ENCODE measurements at places on chromosomes 5 and 9.

DNA sequence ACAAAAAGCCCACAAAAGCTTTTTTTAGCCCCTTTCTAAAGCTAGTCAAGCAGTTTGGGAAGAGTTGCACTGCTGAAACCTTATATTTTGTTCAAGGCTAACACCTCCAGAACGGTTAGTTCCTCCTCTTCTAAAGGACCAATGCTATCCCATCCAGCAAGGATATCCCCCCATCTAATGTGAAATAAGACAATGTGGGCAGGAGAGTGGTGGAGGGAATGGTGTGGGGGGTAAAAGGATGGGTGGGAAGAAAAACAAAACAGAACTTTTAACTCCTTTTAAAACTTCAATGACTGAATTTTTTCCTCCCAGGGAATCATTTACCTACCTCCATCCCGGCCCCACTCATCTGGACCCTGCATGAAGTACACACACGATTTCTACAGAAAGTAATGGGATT is 21.2 kb downstream of the PTCH1 start:
- no peak for DNase-seq

GRCh38 chr9:137441289-137441934 is at the start of gene ENTPD8:
ENTPD8 (minus strand) TSS chr9:137441357; CDS start chr9:137438285, 3,072 bp downstream.
- peak; percentile 41 for DNase-seq

GRCh38 chr9:133718563-133719315 is 19.4 kb downstream of the SARDH start:
- peak; percentile 23 for DNase-seq

DNA sequence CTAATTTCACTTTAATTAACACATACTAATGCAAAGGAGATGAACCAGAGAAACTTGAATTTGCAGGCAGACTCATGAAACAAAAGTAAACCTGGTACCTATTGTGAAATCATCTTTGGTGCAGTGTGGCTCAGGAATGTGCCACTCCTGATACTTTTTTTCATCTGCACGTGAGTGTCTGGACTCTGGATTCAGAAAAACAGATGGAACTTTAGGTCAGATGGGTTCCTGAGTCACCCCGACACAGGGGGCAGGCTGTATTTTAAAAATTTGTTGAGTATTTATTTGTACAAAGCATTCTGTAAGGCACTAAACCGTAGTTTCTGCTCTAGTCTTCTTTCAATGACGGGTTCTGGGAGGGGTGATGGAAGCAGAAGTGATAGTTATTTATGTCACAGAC is 52.2 kb upstream of the TUT7 start:
- no peak for DNase-seq

GRCh38 chr9:4417578-4418325 is 72.5 kb upstream of the SLC1A1 start:
- DNase-seq, result no peak

DNA sequence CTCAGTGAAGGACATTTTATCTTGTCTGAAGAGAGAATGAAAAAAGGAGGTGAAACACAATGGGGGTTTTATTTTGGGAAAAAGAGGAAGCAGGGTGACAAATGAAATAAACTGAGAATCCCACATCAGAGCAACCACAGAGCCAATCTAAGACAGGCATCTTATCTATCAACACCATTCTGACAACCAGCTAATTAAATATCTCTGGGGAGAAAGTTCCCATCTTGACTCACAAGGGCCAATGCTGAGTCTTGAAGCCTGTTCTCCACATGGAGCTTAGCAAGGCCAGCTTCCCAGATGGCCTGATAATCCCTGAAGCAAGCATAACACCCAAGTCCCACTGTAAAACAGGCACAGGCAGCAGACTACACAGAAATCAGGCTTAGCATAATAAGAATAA is 30.4 kb downstream of the DPYSL3 start:
- no peak for DNase-seq

DNA sequence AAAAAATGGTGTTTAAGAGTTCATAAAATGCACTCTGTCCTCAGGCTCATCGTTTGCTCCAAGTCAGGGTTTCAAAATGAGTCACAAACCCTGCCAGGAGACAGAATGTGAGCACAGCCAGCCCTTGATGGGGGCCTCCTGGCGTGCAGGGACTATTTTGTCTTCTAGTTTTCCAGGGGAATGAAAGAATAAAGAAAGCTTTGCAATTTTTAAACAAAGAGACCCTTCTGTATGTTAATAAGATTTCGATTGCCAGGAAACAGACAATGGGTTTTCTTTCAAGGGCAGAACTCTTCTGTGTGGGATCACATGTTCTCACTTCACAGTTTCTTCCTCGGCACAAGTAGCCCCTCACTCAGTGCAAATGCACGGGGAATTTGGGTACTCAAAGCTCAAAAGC is 121.4 kb upstream of the C6 start:
- peak; percentile 59 for DNase-seq

DNA sequence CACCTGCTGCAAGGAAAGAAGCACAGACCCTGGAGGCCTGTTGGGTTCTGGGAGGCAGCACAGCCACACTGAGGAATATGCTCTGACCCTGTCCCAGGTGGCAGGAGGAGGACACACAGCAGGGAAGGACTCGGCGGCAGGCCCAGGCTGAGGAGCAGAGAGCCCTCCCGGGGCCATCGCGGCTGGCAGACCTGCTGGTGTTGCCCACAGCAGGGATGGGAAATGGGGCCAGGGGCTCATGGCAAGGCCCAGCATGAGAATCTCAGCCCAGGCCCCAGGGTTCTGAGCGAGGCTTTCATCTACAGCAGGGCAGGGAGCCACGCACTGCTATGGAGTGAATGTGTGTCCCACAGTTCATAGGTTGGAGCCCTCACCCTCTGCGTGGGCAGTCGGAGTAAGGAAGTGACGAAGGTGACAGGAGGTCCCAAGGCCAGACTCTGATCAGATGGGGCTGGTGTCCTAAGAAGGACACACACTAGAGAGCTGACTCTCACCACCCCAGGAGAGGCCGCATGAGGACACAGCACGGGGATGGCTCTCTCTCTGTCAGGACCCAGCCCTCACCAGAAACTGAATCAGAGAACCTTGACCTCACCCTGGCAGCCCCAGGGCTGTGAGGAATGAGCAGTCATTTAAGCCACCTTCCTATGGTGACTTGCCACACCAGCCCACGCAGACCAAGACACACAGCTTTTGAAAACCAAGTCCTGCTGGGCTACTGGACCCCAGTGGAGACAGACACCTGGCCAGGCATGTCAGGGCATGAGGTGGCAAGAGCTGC is 10.3 kb upstream of the GPSM1 start:
- peak; percentile 20 for DNase-seq

- DNase-seq, result peak; percentile 92
Observed at GRCh38 chr9:134403682-134404301, 77.5 kb downstream of the RXRA start.

DNA sequence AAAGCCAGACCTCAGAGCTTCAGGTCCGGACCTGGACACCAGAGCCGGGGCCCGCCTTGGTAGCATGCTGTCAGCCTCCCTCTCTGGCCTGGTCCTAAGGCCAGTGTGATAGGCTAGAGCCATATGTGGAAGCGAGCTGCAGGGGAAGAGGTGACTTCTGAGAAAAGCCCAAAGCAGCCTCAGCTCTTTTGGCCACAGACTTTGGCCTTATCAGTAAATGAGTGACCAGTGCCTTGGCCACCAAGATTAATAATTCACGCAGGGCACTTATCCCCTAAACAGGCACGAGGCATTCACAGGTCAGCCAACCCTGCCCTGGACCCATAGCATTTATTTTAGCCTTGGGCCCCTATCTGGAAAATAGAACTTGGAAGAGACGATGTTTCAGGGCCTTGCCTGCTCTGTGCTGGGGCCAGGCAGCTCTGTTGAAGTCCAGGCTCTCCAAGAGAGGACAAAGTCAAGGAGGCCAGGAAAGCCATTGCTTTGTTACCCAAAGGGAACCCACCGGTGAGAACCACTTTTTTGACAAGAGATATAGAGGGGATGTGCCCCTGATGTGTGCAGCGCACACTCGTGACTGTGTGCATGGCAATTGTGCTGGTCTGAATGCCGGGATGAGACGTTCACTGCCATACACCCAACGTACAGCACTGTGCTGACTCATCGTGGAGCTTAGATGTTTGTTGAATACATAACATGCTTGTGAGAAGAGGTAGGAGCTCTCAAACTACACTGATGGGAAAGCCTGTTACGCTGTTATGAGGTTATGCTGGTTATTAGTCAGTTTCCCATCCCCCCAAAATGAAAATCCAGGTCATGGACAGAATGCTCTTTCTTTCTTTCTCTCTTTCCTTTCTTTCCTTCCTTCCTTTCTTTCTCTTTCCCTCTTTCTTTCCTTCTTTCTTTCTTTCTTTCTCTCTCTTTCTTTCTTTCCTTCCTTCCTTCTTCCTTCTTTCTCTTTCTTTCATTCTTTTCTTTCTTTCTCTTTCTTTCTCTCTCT is 5.0 kb upstream of the SLC34A1 start:
- no peak for DNase-seq

DNA sequence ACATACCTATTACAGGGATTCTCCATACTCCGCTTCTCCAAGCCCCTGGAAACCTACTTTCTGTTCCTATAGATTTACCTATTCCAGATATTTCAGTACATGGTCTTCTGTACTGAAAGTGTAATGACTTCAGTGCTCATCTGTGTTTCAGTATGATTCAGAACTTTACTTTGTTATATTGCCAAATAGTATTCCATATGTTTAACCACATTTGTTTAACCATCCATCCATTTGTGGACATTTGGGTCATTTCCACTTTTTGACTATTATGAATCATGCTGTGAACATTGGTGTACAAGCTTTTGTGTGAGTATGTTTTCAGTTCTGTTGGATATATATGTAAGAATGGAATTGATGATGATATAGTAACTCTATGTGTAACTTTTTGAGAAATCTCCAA is 188.9 kb downstream of the PDZD2 start:
- DNase-seq, result no peak

DNA sequence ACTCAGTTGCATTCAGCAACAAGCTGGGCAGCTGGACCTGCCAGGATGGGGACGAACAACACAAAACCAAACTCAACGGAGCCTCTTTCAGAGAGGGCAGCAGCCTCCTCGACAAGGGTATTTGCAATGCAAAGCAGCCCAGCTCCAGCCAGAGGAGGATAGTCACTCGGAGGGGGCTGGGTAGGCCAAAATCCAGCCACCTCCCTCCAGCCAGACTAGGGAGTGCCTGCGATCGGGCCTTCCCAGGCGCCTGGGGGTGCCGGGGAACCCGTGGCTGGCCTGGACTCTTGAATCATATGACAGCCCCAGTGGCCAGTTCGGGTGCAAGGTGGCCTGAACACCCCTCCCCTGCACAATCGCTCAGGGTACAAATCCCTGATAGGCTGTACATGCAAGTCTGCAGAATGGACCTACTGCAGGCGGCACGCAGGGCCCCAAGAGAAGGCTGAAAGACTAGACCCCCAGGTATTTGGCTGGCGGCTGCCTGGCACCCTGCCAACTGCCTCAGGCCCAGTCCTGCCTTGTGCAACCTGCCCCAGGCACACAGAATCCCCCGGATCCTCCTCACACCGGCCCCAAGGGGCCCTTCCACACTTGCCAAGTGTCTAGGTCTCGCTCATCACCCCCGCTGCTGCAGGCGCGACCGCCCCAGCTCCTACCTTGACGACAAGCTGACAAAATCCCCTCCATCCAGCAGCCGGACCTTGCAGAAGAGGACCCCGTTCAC is 1.3 kb downstream of the EEIG1 start:
- DNase-seq, result peak; percentile 69

DNA sequence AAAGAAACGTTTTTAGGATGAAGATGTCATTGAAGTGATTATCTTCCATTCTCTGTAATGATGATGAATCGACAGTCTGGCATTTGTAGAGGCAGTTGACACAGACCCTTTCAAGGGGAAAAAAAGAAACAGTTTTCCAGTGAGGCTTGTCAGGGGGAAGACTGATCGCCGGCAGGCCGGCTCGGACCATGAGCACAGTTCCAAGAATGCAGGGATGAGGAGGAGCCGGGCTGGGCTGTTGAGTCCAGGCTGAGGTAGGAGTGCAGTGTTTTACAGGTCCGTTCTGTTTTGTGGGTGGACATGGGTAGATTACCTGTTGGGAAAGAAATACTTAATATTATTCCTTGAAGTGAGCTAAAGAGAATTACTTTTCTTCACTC is 194.6 kb downstream of the AOPEP start:
- DNase-seq, result no peak

DNA sequence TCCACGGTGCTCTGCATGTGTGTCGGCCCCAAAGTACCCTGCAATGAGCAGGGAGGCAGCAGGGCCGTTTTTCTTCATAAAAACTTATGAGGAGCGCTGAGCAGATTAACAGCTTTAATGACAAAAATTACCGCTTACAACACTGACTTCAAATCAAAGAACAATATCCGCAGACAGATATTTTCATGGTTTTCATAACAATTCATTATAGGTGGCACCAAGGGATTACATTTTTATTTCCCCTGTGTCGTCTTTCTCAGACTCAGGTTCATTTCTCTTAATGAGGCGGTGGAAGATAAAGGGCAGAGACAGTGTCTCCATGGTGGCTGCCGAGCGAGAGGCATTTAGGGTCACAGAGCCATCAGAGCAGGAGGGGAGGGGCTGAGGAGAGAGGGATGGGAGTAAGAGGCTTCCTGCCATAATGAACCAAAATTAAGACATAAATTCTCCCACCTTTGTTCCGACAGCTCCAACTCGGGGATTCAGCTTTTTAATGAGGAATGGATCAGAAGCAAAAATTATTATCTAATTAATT is 240.7 kb upstream of the CLINT1 start:
- no peak for DNase-seq

DNA sequence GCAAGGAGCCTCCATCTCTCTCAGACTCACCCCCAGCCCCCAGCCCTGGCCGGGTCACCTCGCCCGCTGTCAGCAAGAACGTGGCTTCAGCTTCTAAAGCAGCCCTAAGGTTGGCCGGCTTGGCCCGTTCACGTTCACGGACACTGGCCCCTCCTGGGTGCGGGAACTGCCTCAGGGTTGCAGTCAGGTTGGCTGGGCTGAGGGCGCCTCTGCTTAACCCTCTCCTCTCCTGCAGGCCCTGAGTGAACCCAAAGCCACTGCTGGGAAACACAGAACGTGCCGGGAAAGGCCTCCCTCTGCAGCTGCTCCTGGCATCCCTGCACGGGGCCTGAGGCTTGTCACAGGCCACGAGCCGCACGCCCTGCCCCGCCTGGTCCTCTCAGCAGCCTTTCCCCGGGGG is 40.1 kb upstream of the UBAC1 start:
- no peak for DNase-seq

DNA sequence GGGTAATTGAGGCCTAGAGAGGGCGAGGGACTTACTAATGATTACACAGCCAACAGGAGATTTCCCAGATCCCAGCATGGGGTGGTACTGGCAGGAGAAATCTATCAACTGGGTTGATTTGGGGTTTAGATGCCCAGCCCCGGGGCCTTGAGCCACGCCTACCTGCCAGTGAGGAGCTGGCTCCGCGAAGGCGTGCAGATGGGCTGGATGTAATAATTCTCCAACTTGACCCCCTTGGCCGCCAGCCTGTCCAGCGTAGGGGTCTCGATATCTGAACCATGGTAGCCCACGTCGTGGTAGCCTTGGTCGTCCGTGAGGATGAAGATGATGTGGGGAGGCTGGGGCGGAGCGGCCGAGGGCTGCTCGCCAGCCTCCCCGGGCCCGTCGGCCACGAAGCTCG is 804 bp downstream of the ARSI start:
- no peak for DNase-seq

- DNase-seq, result no peak
Observed at GRCh38 chr9:121548666-121549065, 49.0 kb upstream of the GGTA1 start.

All from left ventricle myocardium superior (tissue), 1 donor.